ENCODE measurements at places on chromosomes 4 and X.

GRCh38 chrX:14303891-14304290 lies 225.4 kb upstream of the GLRA2 start:
- DNase-seq = no peak

- no peak for DNase-seq
Observed at GRCh38 chr4:184361443-184361842, 112.9 kb downstream of the IRF2 start.

GRCh38 chr4:76694056-76694455 lies 203.9 kb downstream of the SOWAHB start:
- DNase-seq = no peak

- DNase-seq = no peak
Observed at GRCh38 chr4:32102896-32103295, 1382.7 kb downstream of the PCDH7 start.

DNA sequence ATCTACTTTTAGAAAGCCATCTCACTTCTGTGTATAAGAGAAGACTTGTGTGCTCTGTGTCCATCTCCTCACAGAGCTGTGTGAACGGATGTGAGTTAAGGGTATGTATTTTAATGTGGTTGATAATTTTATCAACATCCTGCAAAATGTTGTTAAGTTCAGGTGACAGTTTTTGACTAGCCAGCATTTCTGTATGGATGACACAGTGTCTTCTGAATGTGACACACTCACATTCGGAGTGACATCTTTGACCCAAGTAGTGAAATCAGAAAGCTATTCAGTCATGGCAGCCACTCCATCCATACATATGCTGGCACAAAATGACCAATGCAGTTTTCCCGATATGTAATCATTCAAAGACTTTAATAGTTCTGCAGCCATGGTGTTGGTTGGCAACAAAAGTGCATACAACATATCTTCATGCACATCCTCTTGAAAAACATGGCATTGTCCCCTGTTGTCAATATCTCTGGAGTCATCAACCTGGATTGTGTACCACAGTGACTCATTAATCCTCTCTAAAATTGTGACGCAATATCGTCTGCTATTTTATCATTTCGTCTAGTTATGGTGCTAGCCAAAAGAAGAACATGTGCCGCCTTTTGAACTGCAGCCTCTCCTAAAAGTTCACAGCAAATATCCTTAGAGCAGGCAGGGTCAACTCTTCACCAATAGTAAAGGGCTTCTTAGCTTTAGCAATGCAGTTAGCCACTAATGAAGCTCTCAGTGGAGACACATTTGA lies 6.8 kb upstream of the FGF2 start:
- DNase-seq = no peak

DNA sequence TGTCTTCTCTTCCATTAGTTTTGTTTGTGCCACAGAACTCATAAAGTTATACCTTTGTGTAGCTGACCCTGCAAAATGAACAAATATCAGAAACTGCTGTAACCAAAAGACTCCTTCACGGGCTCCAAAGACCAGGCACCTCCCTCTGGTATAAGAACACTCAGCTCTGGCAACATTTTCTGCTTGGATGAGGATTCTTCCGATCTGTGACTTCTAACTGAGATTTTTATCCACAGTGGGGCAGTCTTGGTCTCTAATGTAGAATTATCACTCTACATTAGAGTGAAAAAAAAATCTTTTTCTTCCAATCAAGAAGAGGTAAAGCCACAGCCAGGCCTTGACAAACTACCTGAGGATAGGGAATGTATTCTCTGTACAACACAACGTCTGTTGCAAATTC lies 38.5 kb upstream of the PRSS48 start:
- DNase-seq = no peak

DNA sequence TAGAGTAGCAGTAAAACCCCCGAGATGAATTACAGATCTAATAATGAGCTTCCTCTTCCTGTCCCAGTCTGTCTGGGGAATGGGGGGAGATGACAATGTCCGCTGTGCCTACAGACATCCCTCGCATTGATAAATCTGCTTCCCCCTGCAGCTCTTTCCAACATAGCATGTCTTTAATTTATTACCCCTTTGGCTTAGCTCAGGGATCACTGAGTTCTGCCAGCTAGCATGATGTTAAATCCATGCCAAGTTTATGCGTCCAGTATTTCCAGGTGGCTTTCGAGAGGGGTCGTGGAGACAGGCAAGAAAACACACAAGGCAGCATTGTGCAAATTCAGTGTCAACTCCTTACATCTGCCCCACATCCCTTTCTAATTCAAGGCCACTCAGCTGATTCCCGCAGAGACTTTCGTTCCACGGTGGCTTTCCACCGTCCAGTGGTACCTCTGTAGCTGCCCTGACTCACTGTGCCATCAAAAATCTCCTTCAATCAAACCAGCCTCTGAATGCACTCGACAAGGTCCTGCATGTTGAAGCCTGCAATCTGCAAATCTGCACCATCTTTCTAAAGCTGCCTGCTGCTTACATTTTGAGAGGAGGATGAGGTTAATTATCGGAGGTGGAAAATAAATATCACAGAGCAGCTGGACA lies 75.1 kb downstream of the MXRA5 start:
- no peak for DNase-seq

- DNase-seq = no peak
Observed at GRCh38 chrX:44144177-44144945, 171.2 kb upstream of the NDP start.

DNA sequence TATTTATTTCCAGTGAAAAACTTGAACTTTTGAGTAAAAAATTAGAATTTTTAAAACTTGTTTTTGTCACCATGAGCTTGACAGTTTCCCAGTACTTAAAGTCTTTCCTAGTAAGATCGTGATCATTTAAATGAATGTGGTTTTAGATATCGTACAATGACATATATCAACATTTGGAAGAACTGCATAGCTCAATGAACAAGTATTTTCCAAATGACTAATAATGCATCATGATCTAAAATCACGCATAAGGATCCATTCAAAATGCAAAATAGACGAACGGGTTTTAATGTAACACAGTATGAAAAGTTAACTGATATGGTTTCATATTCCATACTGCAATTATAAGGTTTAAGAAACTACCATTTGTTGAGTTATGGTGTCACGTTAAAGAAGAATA lies 4.1 kb upstream of the NDNF start:
- DNase-seq = no peak

DNA sequence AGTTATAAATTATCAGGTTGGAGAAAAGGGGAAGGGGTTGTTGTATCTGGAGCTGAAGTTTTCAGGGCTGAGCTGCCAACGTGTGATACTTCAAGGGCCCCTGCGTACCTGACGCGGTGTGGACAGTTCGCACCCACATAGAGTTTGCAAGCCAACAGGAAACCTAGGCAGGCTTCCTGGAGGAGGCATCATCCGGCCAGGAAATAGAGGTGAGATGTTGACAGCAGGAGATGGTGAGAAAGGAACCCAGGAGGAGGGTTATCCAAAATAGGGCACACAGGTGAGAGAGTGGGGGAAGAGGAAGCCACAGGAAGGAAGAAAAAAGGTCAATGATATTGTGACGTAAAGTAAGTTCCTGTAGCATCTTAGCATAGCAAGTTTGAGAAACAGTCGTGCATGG lies 127.2 kb downstream of the DHRSX start:
- DNase-seq = no peak

GRCh38 chrX:153735274-153735673 lies 10.6 kb downstream of the ABCD1 start:
- no peak for DNase-seq

DNA sequence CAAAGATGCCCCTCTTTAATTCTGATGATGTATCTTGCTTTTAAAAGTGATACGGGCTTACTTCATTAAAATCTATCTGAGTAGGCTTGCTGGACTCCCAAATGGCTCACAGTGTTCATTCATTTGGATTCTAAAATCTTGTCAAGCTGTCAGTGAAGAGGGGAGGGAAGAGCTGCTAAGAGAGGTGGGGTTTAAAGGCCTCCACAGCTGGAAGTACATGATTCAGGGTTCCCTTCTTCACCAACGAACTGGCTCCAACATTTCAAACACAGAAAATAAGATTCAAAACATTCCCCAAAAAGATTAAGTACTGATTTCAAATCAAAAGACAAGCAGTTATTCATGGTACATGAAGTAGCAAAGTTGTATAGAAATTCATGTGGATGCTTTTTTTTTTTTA lies 133.0 kb upstream of the NAP1L5 start:
- DNase-seq = no peak

DNA sequence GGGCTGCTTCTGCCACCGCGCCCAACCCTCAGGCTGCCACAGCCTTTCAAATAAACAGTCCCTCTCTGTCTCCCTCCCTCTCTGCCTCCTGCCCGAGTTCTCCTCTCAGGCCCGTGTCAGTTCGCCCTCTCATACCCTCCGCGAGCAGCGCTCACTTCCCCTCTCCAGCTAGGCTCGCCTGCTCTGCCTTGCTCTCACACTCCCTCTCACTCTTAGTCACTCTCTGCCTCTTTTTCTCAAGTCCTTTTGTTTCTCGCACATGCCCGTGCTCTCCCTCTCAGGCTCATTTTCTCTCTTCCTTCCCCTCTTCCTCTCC lies 3.2 kb downstream of the EFNB1 start:
- DNase-seq = no peak

DNA sequence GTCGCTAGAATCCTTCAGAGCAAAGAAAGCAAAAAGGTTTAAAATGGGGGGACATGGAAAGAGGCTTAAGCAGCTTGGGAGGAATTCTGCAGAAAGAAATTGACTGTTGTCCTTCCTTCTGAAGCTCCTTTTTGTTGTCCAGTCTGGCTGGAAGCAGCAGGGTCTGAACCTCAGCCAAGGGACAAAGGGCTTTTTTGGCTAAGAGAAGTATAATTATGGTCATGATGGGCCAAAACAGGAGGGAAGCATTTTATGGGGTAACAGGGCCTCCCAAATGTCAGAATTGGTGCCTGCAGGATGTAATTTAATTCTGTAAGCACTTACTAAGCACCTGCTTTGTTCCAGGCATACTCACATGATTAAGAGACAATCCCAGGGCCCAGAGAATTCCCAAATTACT lies 74.2 kb upstream of the CPEB2 start:
- no peak for DNase-seq

DNA sequence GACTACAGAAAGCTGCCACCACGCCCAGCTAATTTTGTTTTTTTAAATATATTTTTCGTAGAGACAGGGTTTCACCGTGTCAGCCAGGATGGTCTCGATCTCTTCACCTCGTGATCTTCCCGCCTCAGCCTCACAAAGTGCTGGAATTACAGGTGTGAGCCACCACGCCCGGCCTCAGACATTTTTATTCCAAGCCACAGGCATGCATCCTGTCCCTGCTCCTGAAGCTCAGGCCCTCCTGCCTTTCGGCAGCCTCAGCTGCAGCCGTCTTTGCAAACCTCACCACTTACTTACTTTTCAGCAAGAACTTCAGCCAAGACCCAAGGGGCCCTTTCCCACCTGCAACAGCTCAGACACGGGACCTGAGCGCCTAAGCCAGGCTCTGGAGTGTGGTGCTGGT lies 26.0 kb downstream of the FAM53A start:
- no peak for DNase-seq

- no peak for DNase-seq
Observed at GRCh38 chrX:2264179-2265030, 236.4 kb downstream of the DHRSX start.

DNA sequence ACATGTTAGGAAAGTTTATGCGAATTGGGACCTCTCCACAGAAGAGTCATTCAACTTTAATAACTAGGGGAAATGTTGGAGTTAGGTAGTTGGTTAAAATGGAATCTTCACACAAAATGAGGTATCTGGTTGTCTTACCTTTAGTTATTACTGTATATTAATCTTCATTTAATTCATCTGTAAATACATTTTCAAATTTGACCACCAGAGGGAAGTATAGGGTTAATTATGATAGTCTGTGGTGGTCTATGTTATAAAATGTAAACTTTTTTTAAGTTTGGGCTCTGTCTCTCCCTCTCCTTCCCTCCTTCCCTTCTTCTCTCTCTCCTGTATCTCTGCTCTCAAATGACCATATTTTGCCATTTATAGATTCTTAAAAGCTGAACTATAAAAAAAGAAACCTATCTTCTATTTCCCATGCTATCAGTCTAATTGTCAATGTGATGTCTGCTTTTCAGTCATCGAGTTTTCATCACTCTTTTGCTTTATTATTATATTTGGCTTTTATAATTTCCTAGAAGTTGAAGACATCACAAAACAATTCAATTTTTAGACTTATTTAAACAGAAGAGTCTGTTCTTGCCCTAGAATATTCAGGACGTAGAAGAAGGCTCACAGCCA lies 49.8 kb downstream of the TMEM144 start:
- no peak for DNase-seq

DNA sequence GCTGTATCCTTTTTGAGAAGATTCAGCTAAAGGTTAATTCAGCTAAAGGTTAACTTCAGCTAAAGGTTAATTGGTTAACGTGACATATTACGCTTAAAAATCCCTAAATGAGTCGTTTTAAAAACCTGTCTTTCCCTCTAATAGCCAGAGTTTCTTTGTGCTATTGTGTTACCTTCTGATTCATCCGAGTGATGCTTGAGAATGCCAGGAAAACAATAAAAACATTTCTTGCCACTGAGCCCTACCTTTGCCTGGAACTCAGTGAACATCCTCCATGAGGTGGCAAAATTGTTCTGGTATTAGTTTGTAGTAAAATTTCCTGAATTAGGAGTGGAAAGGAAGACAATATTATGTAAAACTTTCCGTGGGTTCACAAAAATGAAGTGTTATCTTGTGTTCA lies 13.7 kb upstream of the TMPRSS11E start:
- DNase-seq = no peak

GRCh38 chr4:83107631-83108030 lies 6.9 kb downstream of the PLAC8 start:
- DNase-seq = no peak

GRCh38 chr4:10106421-10107039 lies 10.1 kb downstream of the WDR1 start:
- DNase-seq = no peak
